ENCODE measurements at places on chromosomes 1 and 21.
A peak's percentile ranks its signal among the peaks of the same experiment; 100 is the strongest.

GRCh38 chr1:41325801-41326200, 35.4 kb upstream of the FOXO6 start:
- DNase-seq, result no peak

DNA sequence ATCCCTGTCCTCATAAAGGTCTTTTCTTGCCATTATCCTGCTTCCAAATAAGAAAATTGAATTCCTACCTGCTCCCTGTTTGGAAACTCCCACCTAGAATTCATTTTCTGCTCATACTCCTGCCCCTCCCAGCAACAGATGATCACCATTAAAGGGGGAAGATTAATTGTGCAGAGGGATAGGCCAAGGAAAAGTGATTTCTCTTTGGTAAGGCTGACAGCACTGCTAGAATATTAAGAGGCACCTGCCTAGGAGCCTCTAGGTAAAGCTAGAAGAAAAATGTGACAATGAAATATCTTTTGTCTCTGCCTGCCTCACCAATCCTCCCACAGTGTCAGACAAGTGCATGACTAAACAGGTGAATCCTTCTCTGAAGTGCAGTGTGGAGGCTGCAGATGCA, 77.0 kb upstream of the SPATA6 start:
- no peak for DNase-seq

- no peak for DNase-seq
These were observed 2.3 kb upstream of the PMVK start for GRCh38 chr1:154938604-154939399.

GRCh38 chr21:34807881-34808568, 139.2 kb downstream of the CLIC6 start:
- DNase-seq, result peak; percentile 21

DNA sequence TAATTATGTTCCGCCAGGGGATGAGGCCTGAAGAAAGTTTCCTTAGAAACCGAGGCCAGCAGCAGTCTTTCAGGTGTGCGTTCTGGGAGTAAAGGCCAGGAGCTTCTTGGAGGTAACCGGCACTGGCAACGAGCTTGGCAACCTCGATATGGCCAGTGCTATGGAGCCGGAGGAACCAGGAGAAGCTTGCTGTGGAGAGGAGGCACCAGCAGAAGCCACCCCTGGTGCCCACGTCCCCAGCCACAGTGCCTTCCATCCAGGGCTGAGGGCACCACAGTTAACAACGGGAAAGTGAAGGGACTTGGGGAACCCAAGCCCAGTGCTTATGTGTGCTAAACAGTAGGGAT, 41.5 kb upstream of the LIN9 start:
- DNase-seq, result no peak

DNA sequence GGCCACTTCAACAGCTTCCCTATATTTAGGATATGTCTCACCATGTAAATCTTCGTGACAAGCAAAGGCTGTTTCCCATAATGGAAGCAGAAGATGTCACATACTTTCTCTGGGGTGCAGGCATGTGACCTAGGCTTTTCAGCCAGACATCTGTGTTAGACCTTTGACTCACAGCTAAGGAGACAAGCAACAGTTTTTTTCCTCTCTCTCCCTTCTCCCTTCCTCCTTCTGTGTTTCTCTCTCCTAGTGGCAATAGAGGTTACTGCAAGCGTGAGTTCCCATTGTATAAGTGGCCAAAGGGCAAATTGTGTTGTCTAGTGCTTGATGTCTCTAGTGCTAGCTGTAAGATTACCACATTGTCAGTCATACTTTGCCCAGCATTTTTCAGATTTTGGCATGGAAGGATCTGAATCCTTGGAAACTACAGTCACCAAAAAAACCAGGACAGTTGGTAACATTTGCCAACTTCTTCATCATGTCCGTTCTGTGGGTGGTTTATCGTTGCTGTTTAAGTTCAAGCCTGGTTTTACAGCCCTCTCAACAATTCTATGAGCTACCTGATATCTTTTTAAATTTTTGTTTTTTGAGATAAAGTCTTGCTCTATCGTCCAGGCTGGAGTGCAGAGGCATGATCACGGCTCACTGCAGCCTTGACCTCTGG, 44.4 kb upstream of the RABGAP1L start:
- DNase-seq, result no peak

- peak; percentile 39 for DNase-seq
These were observed 81.4 kb downstream of the TGFBR3 start for GRCh38 chr1:91804546-91805023.

DNA sequence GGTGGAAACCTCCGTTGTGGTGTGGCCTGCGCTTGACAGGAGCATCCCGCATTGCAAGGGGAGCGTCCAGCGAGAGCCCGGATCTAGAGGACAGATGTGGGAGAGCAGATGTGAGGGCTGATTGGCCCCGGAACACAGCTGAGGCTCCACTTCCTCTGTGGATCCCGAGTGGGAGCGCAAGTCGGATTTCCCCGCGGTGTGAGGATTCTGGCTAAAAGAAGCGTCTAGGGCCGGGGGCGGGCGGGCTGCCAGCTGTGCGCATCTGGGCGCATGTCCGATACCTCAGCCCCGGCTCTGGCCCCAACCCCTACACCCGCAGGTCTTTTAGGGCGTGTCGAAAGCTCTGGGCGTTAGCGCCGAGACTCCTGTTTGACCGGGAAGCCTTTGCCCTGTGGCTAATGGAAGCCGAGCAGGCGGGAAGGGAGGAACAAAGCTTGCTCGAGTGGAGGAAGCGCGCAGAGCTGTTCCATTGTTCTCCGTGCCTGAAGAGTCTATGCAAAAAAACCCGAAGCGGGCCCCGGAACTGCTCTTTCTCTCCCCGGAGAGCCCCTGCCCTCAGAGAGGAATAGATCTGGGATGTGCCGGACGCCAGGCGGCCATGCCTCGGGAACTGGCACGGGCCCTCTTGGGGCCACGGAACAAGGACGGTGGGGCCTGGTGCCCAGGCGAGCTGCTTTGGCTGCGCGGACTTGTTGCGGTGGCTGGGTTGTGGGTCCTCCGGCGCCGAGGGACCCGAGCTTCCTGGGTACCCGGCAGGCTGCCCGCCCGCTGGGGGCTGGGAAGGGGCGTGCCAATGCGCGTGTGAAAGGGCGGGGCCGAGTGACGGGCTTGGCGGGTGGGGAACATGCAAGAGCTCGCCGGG, 111.1 kb downstream of the NAV1 start:
- no peak for DNase-seq

GRCh38 chr1:67059346-67059745, 5.4 kb upstream of the SLC35D1 start:
- DNase-seq, result no peak

- no peak for DNase-seq
These were observed 15.9 kb downstream of the S100A10 start for GRCh38 chr1:151977662-151978230.
